ENCODE measurements at places on chromosomes 11 and 22.

- DNase-seq, result no peak
Measured at GRCh38 chr22:35467681-35468434, 67.9 kb downstream of the MCM5 start.

GRCh38 chr11:69138265-69138664, 17.5 kb upstream of the SMIM38 start:
- DNase-seq, result no peak

DNA sequence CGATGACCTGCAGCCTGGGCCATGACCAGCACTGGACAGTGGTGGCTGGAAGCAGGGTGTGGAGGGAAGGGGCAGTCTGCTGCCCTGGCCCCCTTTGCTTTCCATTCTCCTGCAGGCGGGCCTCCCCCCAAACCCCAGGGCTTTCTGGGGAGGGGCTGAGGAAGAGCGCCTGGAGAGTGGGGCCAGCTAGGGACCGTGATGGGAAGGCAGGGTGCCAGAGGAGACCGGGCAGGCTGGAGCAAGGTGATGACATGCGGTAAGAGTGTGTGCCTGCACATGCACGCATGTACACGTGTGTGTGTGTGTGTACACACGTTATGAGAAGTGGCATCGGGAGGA, 7.8 kb downstream of the OAF start:
- DNase-seq, result no peak

GRCh38 chr22:27308513-27308912, 493.0 kb downstream of the MN1 start:
- no peak for DNase-seq

DNA sequence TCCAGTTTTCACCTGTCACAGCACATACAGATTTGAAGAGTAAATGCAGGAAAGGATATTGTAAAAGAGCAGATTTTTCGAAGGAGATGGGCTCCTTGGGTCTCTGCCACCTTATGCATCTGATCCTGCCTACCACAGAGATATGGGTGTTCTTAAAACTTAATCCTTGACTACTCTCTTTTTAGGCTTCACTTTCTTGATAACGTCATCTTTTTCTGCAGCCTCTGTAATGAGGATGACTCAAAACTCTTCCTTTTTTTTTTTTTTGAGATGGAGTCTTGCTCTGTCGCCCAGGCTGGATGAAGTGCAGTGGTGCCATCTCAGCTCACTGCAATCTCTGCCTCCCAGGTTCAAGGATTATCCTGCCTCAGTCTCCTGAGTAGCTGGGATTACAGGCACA, 7.8 kb downstream of the PRR14L start:
- no peak for DNase-seq

DNA sequence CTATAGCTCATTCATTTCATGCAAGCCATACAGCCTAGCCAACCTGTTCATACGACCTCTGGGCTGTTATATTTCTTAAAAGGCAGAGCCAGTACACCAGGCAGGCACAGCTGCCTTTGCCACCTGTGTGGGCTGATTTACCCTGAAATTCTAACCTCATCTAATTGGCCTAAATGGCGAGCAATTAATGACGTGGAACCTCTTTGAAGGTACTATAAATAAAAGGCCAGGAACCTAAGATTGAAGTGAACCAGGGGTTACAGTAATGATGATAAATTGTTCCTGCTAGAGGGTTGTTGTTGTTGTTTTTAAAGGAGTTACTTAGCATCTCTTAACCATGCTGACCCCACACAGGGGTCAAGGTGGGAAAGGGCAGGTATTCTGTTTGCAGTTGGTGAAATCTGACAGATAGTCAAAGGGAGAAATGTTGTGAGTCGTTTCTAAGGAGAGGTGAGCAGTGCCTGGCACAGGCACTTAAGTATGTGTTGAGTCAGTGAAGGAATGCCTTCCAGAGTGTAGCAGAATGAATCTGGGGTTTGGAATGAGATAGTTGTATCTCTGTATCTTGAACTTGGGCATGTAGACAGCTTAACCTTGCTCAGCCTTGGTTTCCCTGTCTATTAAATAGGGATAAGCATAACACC, 213.5 kb upstream of the NAV2 start:
- DNase-seq, result no peak

- DNase-seq, result no peak
Measured at GRCh38 chr11:94546886-94547285, 3.2 kb downstream of the FUT4 start.
